ENCODE measurements at places on chromosomes 2 and 18.

DNA sequence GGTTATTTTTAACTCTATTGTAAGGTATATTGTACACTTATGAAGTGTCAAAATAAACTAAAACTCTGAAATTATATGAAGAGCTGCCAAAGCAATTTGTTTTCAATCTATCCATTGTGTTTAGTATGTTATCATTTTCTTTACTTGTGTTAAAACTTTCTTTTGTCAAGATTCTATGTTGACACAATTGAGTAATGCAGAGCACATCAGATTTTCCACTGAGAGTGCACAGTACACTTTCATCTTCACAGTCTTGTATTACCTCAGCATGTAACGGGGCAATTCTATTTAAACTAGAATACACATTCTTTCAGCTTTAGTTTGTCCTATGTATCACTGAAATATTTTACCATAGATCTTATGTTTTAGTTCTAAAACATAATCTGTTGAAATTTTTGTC, 304.4 kb upstream of the ZC3H15 start:
- no peak for DNase-seq

- DNase-seq = no peak
Observed at GRCh38 chr18:49100226-49100968, 149.6 kb upstream of the SMAD7 start.

GRCh38 chr18:60176259-60176658, 196.3 kb downstream of the MC4R start:
- DNase-seq = no peak

GRCh38 chr18:21262979-21263378, 20.9 kb downstream of the GREB1L start:
- no peak for DNase-seq

DNA sequence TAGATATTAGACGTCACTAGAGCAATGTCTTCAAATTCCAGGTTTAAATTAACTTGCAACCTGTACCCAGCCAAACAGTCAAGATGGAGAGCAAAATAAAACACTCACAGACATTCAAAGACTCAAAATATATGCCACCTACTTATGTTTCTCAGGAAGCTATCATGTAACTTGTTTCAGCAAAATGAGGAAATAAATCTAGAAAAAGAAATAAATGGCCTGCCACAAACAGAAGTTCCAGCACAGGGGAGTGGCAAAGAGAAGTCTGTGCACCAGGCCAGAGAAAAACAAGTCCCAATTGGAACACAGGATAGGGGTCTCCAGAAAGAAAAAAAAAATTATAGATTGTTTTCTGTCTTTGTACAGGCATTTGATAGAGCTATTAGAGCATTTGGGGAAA, 96.7 kb downstream of the LRP2 start:
- DNase-seq = no peak

- DNase-seq = no peak
Observed at GRCh38 chr2:237012004-237012403, 73.7 kb upstream of the COPS8 start.

- no peak for DNase-seq
Observed at GRCh38 chr2:149908726-149909683, 321.4 kb upstream of the MMADHC start.

- no peak for DNase-seq
Observed at GRCh38 chr2:160647967-160648685, 154.5 kb upstream of the RBMS1 start.

DNA sequence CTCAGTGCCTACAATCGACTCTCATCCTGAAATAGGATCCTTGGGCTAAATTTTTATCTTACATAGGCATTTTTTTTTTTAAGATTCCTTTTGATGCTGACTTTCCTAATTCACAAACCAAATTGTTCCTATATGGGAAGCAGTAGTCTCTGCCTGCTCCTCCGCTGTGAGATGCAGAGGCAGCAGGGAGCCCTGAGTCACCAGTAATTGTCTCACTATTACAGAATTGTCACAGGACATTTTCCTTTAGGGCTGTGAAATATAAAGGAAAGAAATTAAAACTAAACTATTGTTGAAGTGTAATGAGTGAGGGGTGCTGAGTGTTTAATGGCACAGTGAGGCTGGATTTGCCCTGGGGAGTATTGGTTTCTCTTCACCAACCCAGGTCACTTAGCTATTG, 63.8 kb downstream of the MYO3B start:
- DNase-seq = no peak

DNA sequence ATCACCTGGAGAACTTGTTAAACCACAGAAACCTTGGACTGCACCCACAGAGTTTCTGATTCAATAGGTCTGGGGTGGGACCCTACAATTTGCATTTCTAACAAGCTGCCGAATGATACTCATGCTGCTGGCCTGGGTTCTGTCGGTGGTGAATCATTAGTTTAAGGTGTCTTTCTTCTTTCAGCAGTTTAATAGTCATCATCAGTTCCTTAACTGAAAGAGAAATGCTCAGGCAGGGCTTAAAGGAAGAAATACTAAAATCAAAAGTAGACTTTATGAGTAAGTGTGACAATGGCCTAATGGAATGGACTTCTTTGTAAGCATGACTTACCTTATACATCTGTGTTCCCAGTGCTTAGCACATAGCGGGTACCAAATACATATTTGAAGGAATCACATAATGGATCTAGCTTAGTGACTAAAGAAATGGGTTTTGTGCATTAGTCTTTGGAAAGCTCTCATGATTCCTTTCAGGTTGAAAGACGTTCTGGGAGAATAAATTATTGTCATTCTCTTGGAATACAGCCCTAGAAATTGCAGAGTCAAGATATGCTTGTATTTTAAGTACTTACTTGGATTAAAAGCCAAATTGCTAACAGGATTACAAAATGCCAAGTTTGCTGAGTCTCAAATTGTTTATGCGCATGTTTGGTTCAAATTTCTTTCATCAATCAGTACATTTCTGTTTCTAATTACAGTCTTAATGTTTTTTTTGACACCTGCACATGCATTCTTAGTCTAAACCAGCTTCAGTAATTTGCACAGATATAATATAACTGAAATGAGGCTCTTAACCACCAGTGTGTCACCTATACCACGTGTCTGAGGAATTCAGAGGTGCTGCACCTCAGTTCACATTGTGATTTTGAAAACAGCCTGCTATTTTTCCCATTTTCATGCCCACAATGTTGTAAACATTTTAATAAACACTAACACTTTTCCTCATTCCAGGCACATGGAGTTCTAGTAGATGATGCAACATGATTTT, 220.3 kb upstream of the NRP2 start:
- DNase-seq = no peak

- no peak for DNase-seq
Observed at GRCh38 chr2:137387044-137387443, 577.2 kb upstream of the HNMT start.

GRCh38 chr2:64244037-64244416, 99.8 kb upstream of the PELI1 start:
- DNase-seq = no peak

GRCh38 chr2:202682274-202682673, 47.5 kb downstream of the FAM117B start:
- DNase-seq = no peak

DNA sequence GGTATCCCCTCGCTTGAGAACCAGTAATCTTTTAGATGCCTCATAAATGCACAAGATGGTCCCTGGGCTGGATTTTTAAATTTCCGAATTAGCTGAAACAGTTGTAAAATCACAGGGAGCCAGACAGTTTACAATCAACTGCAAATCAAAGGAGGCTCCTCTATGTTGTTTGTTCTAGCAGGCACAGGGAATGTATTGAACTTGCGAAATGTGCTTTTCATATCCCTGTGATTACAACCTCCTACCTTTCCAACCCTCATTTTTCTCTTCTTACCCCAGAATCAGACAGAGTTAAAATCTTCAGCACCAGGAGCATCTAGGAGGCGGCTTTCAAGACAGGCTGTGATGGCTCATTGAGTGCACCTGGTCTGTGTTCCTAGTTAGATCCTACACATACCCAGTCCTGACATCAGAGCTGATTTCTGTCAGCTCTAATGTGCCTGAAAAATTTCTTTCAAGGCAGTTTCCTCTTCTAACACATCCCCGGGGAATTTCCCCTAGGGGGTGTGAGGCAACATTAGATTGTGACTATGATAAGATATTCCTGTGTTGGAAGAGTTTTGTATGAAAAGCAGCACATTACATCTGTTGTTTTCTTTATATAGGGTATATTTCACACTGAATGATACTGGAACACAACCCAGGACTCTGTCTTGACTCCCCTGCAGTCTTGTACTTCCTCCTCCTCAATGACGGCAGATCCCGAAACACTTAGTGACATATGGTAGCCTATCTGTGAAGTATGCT, 17.9 kb upstream of the CAVIN2 start:
- DNase-seq = no peak

- no peak for DNase-seq
Observed at GRCh38 chr2:74037379-74037860, 52.7 kb downstream of the TET3 start.

Data from CD4-positive, alpha-beta T cell treated with Interleukin-12 subunit alpha and Interleukin-12 subunit beta, for 1 hour (primary cell).